T-helper 1 cell (primary cell): ENCODE measurements at places on chromosomes 16 and 17.

- DNase-seq: no peak
Measured at GRCh38 chr17:41687828-41688640, 651 bp upstream of the EIF1 start.

GRCh38 chr17:80252871-80253270, 7.8 kb upstream of the RNF213 start:
- peak; percentile 81 for DNase-seq

GRCh38 chr16:66489818-66490217, 60.1 kb downstream of the TK2 start:
- no peak for DNase-seq

GRCh38 chr17:13051915-13052314, 34.1 kb upstream of the ELAC2 start:
- DNase-seq: no peak

DNA sequence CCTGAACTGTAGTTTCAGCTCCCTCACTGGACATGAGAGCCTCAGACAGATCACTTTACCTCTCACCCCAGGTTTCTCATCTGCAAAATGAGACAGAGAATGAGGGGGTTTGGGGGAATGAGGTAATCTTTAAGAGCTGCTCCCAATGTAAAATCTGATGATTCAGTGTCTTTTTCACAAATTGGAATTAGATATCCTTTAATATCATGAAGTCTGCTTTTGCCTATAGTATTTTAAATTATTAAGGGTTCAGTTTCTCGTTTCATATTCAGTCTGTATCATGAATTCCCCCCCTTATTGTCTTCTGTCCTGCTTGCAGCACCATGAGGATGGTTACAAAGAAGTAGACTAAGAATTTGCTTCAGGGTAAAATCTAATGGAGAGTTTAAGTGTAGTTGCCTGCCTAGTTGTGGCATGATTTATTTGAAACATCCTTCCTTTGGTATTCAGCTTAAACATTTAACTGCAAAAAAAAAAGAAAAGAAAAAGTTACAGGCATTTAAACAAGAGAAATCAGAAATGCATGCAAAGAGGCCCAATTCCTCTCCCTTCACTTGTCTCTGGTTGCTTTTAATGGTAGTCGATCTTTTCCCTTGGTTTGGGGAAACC, 77.3 kb downstream of the WNT3 start:
- DNase-seq: no peak

DNA sequence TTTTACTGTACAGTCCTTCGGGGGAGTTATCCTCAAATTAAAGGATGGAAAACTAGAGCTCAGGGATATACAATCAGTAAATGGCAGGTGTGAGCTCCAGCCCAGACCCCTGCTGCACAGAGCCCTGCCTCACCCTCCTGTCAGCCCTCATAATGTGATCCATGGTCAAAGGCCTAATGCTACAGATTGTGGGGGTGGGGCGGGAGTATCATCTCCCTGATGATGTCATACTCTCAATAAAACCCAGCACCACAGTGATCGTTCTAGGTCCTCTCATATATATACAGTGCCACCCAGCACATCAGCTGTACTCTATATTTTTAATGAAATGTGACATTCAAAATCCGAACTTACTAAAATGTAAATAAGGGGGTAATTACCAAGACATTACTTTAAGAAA, 61.5 kb downstream of the SLC39A11 start:
- no peak for DNase-seq

- no peak for DNase-seq
Measured at GRCh38 chr16:46648656-46649055, 27.5 kb upstream of the SHCBP1 start.

DNA sequence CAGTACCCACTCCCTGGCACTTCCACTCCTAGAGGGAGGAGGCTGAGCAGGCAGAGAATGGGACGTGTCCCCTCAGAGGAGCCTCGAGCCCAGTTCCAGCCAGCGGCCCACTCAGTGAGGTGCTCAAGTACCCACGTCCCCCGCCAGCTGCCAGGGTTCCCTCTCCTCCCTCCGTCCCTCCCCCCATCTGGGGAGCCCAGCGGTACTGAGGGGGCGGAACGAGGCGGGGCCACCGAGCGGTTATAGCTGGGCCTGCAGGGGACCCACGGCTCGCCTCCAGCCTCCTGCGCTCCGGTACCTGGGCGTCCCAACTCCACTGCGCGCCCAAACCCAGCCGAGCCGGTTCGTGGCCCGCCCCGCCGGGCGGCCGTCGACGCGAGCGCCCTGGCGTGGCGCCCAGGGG, at the start of gene NPW:
NPW (plus strand) TSS at position 268 of the 403 bp plus-strand sequence.
- DNase-seq: no peak

DNA sequence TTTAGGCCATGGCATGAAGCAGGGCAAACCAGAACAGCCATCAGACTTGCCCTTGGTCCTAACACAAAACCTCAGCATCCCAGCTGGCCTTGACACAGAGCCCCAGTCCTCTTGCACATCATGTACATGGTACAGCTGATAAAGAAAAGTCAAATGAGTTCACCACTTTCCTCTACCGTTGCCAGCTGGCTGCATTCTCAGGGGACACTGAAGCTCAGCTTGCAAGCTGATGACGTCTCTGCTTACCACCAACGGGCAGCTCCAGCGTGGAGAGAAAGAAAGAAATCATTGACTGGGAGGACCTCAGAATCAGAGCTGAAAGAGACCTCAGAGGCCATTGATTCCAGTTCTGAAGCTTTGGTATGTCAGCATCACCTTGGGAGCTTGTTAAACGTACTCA, 80.7 kb upstream of the CES5A start:
- DNase-seq: no peak

DNA sequence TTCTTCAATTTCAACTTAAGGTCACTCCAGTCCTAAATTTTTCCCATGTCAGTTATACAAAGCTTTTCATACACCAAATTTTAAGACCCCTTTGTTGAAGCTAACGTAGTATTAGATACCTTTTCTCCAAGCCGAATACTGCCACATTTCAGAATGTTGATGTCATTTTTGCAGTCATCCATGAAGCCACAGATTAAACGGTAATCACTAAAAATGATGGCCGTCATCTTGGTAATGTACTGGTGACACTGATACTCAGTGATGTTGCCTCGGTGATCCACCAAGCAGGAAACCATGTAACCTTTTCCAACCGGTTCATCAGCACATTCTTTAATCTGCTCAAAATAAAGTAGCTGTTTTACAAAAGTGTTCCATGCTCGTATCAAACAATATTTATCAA, 82.1 kb upstream of the CLEC18B start:
- DNase-seq: no peak

GRCh38 chr16:85448557-85449190, 164.4 kb upstream of the GSE1 start:
- peak; percentile 30 for DNase-seq

DNA sequence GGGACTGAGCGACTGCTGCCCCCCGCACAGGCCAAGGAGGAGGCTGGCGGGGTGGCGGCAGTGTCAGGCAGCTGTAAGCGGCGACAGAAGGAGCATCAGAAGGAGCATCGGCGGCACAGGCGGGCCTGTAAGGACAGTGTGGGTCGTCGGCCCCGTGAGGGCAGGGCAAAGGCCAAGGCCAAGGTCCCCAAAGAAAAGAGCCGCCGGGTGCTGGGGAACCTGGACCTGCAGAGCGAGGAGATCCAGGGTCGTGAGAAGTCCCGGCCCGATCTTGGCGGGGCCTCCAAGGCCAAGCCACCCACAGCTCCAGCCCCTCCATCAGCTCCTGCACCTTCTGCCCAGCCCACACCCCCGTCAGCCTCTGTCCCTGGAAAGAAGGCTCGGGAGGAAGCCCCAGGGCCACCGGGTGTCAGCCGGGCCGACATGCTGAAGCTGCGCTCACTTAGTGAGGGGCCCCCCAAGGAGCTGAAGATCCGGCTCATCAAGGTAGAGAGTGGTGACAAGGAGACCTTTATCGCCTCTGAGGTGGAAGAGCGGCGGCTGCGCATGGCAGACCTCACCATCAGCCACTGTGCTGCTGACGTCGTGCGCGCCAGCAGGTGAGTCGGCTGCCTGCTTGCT, 5.6 kb upstream of the TMEM88 start:
- DNase-seq: no peak

- DNase-seq: no peak
Measured at GRCh38 chr16:84874983-84875382, 55.2 kb downstream of the CRISPLD2 start.

DNA sequence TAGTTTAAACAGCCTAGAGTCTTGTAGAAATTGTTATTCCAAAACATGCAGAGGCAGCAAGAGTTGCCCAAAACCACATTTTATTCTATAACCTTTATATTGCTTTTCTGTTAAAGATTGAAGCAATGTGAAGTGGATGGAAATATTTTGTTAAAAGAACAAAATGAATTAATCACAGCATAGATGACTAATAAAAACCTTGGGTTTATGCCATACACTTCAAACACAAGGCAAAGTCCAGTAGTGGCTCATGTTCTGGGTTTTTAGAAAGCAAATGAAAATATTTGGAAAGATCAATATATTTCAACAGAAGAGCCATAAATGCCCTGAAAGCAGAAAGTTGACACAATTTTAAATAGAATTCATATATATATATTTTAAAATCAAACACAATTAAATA, 36.7 kb upstream of the ULK2 start:
- DNase-seq: no peak

DNA sequence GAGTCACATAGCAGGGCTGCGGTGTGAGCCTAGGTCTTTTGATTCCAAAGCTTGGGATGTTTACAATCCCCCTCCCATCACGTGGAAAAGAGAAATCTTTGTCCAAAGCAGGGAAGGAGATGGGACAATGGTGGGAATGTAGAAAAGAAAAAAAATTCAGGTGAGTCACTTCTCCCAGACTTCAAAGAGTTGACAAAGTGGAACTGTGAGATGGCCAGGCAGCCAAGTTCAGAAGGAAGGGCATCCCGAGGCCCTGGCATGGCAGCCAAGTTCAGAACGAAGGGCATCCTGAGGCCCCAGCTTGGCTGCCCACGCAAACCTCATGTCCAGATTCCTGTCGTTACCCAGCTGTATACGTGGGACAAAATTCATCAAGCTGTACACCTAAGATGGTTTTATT, 47.5 kb downstream of the FOXL1 start:
- no peak for DNase-seq

DNA sequence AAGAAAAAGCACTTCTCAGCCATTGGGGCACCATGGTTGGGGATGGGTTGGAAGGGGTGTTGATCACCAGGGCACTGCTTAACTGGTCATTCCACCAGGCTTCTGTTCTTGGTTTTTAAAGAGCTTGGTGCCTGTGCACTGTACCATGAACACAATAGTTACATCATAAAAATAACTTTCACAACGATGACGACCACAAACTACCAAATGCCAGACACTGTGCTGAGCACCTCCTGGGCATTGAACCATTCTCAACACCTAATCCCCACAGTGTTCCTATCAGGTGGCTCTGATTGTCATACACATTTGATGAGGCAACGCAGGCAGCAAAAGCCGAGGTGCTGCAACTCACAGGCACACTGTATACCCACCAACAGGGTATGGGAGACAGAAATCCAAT, 208.0 kb downstream of the FOXL1 start:
- DNase-seq: no peak

- DNase-seq: no peak
Measured at GRCh38 chr16:11089504-11090124, 145.2 kb downstream of the CLEC16A start.

DNA sequence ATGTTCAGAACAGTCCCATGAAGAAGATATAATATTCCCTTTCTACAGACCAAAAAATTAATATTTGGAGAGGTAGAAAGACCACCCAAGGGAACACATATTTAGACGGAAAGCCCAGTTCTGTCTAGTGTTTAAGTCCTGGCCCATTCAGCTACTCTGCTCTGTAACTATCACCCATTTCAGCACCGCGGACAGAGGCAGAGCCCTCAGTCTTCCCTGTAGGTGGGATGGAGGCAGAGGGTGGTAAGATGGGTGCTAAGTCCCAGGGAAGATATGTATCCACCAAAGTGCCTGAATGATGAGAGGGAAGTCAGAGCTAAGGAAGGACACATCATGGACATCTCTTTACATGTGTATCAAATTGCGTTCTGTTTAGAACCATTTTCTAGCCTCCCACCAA, 27.8 kb upstream of the C16orf78 start:
- no peak for DNase-seq

- no peak for DNase-seq
Measured at GRCh38 chr17:19244781-19245180, 7.6 kb downstream of the EPN2 start.

GRCh38 chr16:19295393-19295792, 9.9 kb downstream of the CLEC19A start:
- no peak for DNase-seq

GRCh38 chr17:74187761-74188160, 15.7 kb upstream of the RPL38 start:
- no peak for DNase-seq

- peak; percentile 85 for DNase-seq
Measured at GRCh38 chr16:84548971-84549844, 44.7 kb upstream of the MEAK7 start.

- no peak for DNase-seq
Measured at GRCh38 chr17:18326039-18326438, 10.9 kb downstream of the SMCR8 start.

DNA sequence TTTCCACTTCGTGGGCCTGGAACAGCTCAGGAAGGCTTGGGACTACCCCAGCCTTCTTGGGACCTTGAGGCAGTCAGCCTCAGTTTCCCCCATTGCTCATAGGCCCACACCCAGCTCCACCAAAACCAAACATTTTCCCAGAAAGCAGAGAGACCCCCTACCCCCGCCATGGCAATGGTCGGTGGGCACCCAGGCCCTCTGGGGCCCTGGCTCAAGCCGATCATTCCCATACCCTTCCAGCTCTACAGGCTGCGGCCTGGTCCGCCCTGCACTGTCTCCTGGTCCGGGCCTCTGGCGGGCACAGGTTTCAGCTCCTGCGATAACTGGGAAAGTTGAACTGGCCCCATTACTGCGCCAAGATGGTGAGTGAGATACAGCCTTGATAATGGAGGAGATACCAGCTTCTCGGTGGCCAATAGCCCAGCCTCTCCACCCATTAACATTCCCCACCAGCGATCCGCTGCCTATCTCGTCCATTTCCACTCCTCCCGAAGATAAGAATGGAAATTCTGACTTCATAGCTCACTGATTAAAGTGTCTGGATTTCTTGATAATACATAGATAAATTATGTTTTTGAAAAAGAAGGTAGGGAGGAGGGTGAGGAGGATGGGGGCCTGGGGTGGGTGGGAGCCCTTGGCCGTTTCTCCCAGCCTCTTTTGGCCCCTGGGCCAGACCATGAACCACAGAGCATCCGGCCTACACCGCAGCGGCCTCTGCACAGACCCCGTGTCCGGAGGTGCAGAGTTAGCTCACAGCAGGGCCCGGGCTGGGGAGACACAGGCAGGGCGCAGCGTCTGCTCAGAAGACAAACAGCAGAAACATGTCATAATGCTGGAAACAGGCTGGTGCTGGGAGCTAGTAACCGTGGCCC, 11.6 kb downstream of the ZFPM1 start:
- no peak for DNase-seq
